Naive thymus-derived CD8-positive, alpha-beta T cell (primary cell): ENCODE measurements at places on chromosomes 2 and 18.

DNA sequence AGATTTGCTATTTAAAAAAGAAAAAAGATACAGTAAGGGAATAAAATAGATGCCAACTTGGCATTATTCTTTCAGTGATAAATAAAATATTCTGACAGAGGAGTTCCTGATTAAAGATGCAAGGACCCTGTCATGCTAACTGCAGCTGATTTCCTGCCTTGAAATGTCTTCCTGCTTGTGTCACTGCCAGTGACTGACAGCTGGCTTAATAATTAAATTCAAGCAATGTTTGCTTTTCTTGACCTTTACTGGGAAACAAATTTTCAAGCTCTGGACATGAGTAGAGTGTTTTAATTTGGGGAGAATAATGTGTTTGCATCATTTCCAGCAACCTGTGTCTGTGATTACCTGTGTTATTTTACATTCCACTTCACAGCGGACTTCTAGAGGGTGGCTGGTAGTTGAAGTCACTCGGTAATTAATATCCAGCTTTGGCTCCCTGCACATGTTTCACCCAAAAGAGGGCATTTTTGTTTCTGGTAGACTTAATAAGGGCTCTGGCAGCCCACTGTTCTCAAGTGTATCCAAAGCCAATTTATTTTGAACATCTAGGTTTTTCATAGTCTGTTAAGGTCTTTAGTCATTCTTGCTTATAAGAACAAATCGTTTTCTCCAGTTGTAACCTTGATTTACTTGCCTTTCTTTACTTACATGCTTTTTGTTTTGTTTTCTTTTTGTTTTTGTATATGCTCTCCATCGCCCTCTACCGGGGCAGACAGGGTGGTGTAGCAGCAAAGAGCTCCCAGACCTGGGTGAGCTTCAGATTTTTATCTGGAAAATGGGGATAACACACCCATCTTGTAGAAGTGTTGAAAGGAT is 48.5 kb upstream of the PROKR1 start:
- peaks cover 2% of the 10 kb centered on the region for H3K36me3 ChIP-seq
- no peak overlapping the region for H3K4me3 ChIP-seq
- no peaks in the 10 kb centered on the region for H3K4me1 ChIP-seq
- DNase-seq, result peak; percentile 11
- peaks cover 5% of the 10 kb centered on the region for H3K27me3 ChIP-seq

DNA sequence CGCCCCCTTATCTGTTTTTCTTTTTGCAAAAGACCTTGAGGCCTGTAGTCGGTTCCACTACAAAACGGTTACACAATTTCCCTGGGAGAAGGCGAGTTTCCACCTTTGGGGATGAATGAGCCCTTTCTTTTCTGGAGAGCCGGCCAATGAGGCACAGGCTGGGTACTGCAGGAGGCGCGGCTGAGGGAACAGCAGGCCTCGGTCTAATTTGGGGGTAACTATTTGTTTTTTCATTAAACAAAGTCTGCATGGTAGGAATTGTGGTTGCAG is 129.2 kb downstream of the MYCN start:
- no peaks in the 10 kb centered on the region for H3K27me3 ChIP-seq
- no peak overlapping the region for H3K4me3 ChIP-seq
- no peak for DNase-seq
- no peaks in the 10 kb centered on the region for H3K4me1 ChIP-seq
- no peak overlapping the region for H3K27ac ChIP-seq

DNA sequence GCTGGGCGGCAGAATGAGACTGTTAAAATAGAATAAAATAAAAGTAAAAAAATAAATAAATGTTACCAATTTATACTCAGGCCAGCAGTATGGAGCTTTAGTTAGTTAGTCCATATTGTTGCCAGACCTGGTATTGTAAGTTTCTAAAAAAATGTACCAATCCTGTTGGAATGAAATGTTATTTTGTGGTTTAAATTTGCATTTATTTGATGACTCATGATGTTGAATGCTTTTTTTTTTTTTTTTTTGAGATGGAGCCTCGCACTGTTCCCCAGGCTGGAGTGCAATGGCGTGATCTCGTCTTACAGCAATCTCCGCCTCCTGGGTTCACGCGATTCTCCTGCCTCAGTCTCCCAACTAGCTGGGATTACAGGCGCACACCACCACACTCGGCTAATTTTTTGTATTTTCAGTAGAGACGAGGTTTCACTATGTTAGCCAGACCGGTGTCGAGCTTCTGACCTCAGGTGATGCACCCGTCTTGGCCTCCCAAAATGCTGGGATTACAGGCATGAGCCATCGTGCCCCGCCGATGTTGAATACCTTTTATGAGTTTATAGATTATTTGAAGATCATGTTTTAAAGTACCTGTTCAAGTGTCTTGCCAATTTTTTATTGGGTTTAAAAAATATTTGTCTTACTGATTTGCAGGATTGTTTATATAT is 5.7 kb upstream of the PTPRN start:
- no peaks in the 10 kb centered on the region for H3K4me1 ChIP-seq
- DNase-seq, result no peak
- peaks cover 5% of the 10 kb centered on the region for H3K36me3 ChIP-seq
- H3K27me3 ChIP-seq, result peaks cover 13% of the 10 kb centered on the region

GRCh38 chr2:29918941-29919340 is 2.4 kb downstream of the ALK start:
- no peak overlapping the region for H3K4me3 ChIP-seq
- peaks cover 3% of the 10 kb centered on the region for H3K4me1 ChIP-seq
- H3K36me3 ChIP-seq, result peaks cover 10% of the 10 kb centered on the region
- peaks cover 46% of the 10 kb centered on the region for H3K27me3 ChIP-seq

DNA sequence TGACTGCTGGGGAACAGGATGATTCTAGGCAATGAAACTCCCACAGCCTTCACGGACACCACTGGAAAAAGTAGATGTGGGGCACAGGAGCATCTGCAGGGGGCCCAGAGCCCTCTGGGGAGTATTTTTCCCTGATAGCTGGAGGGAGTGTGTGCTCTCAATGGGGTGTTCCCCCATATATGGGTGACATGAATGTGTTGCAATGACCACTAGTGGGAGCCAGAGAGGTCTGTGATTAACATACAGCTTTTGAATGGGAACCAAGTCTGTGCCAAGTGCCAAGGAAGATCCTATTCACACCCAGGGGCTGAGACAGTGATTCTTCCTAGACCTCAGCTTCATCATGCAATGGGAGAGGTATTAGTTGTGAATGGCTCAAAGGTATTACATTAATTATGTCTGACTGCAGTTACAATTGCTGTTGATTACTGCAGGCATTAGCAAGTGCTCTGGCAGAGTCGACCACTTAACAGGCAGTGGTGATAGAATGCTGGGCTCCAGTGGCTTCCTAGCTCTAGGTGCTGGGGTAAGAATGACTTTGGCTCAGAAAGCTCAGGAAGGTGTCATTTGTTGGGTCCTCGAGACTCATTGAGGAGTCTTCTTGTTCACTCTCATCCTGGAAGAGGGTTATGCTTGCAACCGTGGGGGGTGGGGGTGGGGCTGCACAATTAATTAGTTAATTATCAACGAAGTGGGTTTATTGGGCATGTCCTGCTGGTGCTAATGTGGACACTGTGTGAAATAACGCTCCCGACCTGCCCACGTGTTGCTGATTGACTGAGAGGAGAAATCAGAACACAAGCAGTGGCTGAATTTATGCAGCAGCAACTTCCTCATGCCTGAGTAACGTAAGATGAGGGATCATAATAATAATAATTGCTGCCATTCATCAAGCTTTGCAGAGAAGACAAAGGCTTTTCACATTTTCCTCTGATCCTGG is 194.1 kb downstream of the CLIP4 start:
- H3K4me1 ChIP-seq, result peaks cover 11% of the 10 kb centered on the region
- peaks cover 22% of the 10 kb centered on the region for H3K27me3 ChIP-seq

DNA sequence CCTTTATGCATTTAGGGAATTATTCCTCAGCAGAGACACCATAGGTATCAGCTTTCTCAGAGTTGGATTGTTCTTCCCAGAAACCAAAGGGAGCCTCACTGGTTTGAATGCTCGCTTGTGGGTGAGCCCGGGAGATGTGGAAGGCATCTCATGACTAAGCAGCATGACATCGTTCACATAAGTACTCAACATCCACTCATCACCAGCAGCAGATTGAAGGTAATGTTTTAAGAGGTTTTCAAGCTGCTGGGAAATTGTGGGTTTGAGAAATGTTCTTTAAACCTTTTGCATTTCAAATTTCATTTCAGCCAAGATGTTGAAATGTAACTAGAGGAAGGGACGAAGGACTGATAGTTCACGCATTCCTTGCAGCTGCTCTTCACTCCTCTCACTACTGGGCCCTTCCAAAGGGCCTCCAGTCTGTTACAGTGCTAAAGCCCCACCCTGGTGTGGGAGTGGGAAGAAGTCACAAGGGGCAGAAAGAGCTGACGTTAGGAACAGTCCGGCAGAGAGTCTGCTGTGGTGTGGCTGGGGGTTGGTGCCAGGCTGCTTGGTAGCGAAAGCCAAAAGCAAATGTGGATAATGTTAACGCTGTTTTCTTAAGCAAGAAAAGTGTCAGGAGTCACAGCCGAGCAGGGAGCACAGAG is 324.5 kb upstream of the EPHA4 start:
- H3K4me1 ChIP-seq, result no peaks in the 10 kb centered on the region
- H3K4me3 ChIP-seq, result no peak overlapping the region
- no peak for DNase-seq
- no peaks in the 10 kb centered on the region for H3K27me3 ChIP-seq
- H3K36me3 ChIP-seq, result no peaks in the 10 kb centered on the region
- H3K27ac ChIP-seq, result no peak overlapping the region

DNA sequence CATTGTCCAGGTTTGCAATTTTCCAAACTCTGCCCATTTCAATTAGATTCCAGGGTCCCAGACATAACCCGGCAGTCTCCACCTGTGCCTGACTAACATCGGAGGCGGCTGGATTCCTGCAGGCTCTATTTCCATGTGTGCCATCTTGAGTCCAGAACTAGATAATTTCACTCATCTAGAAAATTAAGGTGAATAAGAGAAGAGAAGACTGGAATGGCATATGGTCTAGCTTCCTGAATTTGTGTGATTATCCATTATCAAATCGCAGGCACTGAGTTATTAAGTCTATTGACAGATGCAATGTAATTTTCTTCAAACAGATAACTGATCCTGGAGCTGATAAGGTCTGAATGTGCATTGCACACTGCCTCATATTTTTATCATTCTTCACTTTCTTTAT is 305.2 kb downstream of the ETAA1 start:
- no peak for DNase-seq
- H3K27ac ChIP-seq, result no peak overlapping the region
- H3K4me3 ChIP-seq, result no peak overlapping the region
- H3K4me1 ChIP-seq, result no peaks in the 10 kb centered on the region
- peaks cover 5% of the 10 kb centered on the region for H3K36me3 ChIP-seq

DNA sequence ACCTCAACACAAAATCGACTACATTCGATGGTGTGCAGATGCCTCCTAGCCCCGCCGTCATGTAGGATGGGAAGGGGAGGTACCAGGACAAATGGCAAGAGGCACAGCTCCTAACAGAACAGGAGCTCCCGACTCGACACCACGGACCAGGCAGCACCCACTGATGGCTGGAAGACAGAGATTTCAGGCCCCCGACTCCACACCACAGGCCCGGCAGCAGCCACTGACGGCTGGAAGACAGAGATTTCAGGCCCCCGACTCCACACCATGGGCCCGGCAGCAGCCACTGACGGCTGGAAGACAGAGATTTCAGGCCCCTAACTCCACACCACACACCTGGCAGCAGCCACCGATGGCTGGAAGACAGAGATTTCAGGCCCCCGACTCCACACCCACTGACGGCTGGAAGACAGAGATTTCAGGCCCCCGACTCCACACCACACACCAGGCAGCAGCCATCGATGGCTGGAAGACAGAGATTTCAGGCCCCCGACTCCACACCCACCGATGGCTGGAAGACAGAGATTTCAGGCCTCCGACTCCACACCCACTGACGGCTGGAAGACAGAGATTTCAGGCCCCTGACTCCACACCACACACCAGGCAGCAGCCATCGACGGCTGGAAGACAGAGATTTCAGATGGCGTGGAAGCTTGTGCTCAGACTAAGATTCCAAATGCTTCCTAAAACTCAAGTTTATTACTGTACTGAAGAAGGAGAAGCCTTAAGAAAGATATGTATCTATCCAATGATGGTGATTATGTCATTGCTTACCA is 135.5 kb downstream of the EIPR1 start:
- no peak for DNase-seq
- H3K27ac ChIP-seq, result peak overlapping the region; percentile 84
- H3K4me3 ChIP-seq, result peak overlapping the region; percentile 65

DNA sequence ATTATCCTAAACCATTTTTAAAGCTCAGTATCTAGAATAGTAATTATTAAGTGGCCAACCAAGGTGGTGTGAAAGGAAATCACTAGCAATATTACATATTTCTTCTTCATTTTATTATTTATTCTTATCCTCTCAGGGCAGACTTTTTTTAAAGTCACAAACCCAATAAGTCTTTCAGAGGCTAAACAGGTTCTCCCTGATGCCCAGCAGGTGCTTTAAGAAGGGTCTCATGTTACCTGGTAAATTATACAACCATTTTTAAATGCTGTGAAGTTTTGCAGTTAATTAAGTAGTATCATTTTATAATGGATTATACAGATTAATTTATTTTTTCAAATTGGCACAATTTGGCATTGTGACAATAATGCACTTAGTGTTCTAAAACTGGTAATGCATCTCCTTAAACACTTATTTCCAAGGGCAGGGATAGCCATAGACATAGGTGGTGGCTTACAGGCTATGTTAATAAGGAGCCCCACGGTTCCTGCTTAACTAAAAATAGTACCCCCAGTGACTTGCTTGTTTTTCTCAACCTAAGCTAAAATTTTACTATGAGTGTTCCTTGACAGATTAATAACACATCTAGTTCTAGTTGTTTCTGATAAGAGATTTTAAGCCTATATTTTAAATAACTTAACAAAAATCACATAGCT is 67.0 kb downstream of the PMS1 start:
- no peak overlapping the region for H3K27ac ChIP-seq
- no peaks in the 10 kb centered on the region for H3K4me1 ChIP-seq
- H3K36me3 ChIP-seq, result peaks cover 5% of the 10 kb centered on the region
- no peak for DNase-seq
- no peak overlapping the region for H3K4me3 ChIP-seq

- peaks cover 1% of the 10 kb centered on the region for H3K27me3 ChIP-seq
- no peaks in the 10 kb centered on the region for H3K4me1 ChIP-seq
- no peak for DNase-seq
Measured at GRCh38 chr2:154425994-154426393, 272.5 kb upstream of the KCNJ3 start.

- no peak overlapping the region for H3K27ac ChIP-seq
- DNase-seq, result no peak
- H3K27me3 ChIP-seq, result no peaks in the 10 kb centered on the region
- H3K36me3 ChIP-seq, result no peaks in the 10 kb centered on the region
- H3K4me3 ChIP-seq, result no peak overlapping the region
Measured at GRCh38 chr2:238459081-238459629, 32.4 kb downstream of the ASB1 start.
